ENCODE measurements at places on chromosomes 3 and 15. TPM values are rescaled to one million over a fixed set of nuclear protein-coding genes. Genes with fewer than 3 reads are reported as not detected.

GRCh38 chr3:177739461-177739860 is 542.2 kb upstream of the TBL1XR1 start:
- DNase-seq: no peak

GRCh38 chr15:99105514-99106341 is 848 bp downstream of the SYNM start:
- peak; percentile 63 for DNase-seq

- DNase-seq: no peak
Measured at GRCh38 chr3:69838217-69838616, 99.0 kb downstream of the MITF start.

GRCh38 chr3:13057282-13058040 is 15.8 kb downstream of the IQSEC1 start:
- DNase-seq: no peak

- DNase-seq: no peak
Measured at GRCh38 chr3:159766563-159767185, 222.0 kb upstream of the IL12A start.

PLSCR1 gene
- total RNA-seq: 71.0 TPM

GRCh38 chr3:179624451-179624850 is 19.9 kb downstream of the NDUFB5 start:
- no peak for DNase-seq

ERICH6 gene
- 0.68 TPM for total RNA-seq

XYLB gene
- 5.2 TPM for total RNA-seq

ATP13A3 gene
- total RNA-seq: 60.2 TPM

GRCh38 chr3:143203848-143204247 is 84.3 kb downstream of the CHST2 start:
- no peak for DNase-seq

DNA sequence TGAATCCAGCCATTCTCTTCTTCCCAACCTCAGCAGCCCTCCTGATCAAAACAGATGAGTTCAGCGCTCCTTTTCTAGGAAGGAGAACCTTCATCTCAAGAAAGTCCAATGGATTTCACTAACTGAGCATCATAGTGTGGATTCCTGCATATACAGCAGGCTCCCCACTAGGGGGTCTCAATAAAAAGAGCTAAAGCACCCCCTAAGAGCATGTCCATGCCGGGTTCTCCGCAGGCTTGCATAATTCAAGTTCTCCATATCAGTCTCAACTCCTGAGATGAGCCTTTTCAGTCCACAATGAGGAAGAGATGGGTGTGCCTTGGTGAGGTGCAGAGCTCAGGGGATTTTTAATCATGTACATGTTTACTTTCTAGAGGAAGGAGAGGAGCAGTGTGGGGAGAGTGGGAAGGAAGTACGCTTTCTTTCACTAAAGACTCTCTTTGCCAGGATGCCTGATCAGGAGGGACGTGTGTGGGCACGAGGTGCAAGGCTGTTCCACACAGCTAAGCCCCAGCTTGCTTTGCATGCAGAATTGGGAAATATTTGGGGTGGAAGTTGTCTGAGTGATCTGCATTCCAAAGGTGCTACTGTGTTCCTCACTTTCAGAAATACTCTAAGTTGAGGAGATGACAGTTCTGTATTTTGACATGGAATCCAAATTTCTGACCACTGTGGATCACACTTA is 563.5 kb downstream of the OCA2 start:
- no peak for DNase-seq

SPSB4 gene
- 12.9 TPM for total RNA-seq

GRCh38 chr3:128067489-128067888 is 15.3 kb downstream of the SEC61A1 start:
- no peak for DNase-seq
